ENCODE measurements at places on chromosomes 2 and 18.

- DNase-seq, result no peak
Observed at GRCh38 chr18:70172225-70172624, 33.3 kb downstream of the RTTN start.

DNA sequence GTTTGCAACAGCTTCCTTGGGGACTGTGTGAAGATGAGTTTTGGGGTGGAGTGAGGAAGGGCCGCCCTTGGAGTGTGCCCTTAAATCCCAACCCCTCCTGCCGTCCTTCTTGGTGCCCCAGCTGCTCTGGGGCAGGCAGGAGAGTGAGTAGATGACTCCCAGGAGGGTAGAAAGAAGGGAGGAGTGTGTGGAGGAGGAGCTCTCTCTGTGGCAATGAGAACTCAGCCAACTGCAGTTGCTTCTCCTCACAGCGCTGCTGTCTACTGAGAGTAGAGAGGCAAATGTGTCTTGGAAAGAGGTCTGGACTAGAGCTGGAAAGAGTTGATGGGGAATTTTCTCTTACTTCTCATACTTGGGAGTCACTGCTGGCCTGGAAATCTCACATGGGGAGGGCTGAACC lies 21.8 kb upstream of the SIX2 start:
- no peak for DNase-seq

GRCh38 chr2:146818122-146818521 lies 1026.7 kb upstream of the ACVR2A start:
- DNase-seq, result no peak

DNA sequence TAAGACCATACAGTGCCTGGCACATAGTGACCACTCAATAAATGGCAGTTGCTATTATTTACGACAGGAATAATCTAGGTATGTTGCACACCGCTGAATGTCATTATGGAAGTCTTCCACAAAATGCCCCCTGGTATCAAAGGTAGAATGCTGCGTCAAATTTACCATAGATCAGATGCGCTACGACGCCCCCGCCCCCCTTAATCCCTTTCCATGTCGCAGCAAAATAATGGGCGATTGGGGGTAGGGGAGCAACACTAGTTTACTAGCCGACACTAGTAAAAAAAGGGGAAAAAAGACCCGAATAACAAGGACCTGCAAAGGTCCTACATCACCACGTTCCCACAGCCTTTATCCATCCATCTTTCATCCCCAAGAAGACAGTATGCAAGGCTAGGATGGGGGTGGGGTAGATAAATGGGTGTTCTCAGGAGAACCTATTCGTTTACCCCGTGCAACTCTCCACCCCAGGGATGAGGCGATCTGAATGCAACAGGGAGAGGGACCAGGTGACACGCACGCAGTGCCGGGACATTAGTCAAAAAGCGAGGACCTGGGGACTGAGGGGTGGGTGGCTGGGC lies 455 bp downstream of the PREPL start:
- no peak for DNase-seq

DNA sequence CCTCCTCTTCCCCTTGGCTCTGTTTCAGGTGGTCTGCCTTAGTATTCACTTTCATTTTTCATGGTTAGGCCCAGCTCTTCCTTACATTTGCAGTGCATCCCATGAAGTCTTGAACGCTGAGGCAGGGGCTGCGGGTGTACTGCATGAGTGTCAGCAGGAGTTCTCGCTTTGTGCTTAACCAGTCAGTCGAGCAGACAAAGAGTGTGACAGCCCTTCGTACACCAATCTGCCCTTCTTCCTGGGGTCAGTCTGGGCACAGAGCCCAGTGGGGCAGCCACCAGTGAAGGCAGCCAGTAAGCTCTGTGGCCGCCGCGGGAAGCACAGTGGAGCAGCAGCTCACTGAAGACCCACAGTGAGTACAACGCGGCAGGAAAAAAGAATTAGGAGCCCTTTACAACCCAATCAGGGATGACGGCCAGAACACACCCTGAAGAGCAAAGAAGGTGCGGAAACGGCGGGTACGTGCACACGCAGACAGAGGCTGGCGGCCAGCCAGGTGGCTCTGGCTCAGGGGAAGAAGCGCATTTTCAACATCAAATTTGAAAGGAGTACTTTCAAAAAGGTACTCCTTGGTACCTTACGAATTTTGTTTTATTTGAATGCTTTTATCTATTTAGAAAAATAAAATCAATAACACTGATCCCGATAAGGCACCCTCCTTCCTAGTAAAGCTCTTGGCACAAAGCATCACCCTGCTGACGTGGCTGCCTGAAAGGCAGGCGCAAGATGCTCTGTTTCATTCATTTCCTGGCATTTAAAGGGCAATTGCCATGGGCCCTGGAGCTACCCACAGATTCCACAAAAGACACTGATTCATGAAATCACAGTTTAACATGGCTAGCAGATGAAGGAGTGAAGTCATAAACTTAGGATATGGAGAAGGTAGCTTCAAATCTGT lies 47.0 kb upstream of the SEMA4C start:
- no peak for DNase-seq
